ENCODE measurements at places on chromosomes 2 and 18.

DNA sequence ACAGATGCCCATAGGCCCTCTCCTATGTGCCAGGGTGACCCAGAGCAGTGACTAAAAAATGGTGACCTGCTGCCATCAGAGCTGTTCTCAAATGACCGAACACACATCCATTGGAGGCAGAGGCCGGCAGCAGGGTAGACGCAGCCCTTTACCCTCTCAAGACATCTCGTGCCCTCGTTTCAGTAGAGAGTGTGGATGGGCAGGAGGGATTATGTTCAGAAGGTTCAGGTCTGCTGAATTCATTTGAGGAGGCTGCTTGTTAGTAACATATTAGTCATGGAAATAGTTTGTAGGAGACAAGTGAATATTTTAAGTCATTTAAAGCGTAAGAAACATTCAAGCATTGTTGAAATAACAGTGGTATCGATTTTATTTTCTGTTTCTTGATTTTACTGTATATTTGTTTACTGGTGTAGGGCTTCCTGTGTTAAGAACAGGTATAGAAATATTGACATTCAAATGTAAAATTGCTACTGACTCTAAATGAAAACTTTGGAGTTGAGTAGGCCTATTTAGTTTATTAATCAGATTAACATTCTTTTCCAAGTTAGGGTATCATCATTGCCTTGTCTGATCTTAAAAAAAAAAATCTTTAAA, 82.6 kb downstream of the ZNF532 start:
- no peak for DNase-seq

GRCh38 chr2:15836689-15837610, 103.4 kb upstream of the MYCN start:
- DNase-seq = no peak

GRCh38 chr2:215870986-215871385, 142.4 kb downstream of the MREG start:
- no peak for DNase-seq

DNA sequence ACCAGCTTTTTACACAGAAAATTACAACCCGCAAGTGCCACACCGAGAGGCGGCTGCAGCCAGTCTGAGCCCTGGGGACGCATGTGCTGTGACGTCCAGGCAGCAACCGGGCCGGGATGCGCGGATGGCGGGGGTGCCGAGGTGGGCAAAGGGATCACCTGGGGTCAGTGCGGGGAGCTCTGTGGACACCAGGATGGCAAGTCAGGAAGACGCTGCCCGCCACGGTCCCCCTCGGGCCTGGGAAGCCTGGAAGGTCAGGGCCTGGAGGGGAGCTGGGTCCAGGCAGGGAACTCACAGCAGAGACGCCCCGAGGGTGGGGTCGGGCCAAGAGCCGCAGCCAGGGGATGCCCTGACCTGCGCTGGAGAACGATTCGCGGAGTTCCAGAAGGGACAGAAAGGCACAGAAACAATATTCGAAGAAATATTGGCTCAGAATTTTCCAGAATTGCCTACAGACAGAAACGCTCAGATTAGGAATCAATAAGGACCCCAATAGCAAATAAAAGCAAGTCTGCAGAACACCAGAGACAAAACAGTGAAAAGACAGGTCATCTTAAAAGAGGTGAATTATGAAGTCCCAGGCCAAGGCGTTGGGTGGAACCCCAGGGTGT, 11.7 kb upstream of the KIF1A start:
- no peak for DNase-seq

- peak; percentile 52 for DNase-seq
Measured at GRCh38 chr18:3624935-3625741, 175.2 kb downstream of the TGIF1 start.

GRCh38 chr2:151478011-151478410, 68.3 kb downstream of the RIF1 start:
- no peak for DNase-seq

All from stimulated activated CD4-positive, alpha-beta T cell treated with anti-CD3 and anti-CD28 coated beads, Interleukin-12 subunit alpha, Interleukin-12 subunit beta, amount 100 ng/mL, for 4 hours (primary cell).